Right renal cortex interstitium (tissue), 3 donors: ENCODE measurements at places on chromosomes 4 and X. TPM values are rescaled to one million over a fixed set of nuclear protein-coding genes. Genes with fewer than 3 reads are reported as not detected.

DNA sequence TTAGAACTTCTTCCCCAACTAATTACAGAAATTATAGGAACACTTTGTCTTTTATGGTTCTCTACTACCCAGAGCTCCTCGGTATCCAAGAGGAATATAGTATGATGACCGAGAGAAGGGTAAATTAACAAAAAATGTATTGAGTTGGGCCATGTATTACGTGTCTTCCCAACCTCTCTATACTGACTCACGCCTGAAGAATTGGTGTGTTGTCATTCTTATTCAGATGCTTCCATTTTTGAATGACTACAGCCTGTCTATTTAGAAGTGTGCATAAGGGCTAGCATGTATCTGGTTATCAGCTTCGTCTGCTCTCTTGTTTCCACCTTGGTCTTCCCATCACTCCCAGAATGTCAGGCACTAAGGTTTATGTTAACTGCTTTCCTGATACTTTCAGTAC, 24.5 kb upstream of the SCD5 start:
- DNase-seq, result no peak

- no peak for DNase-seq
Measured at GRCh38 chrX:145553702-145554101, 263.9 kb upstream of the SLITRK2 start.

GRCh38 chr4:52244848-52245247, 193.7 kb downstream of the SPATA18 start:
- no peak for DNase-seq

DNA sequence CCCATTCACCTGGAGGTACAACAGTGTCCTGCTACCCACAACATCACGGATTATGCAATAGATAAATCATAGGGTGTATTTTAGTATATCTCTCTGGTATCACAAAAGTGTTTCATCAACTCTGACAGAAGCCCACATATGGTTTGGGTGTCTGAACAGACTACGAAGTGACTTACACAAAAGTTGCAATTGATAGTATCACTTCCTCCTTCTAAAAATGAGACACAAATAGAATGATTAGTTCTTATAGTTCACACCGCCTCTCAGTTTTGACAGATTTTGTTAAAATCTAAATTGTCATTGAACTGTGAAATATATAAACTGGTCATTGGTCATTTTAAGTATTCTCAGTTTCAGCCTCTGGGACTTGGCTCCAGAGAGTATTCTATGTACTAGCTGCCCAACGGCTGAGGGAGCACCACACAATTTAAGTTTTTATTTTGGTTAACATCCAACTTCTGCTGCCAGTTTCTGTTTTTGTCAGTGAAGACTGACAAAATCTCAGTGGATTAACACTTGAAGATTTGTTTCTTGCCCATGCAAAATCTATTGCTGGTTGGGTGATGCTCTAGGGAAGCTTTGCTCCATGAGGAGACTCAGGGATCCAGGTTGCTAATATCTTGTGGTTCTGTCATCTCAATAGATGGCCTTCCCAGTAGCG, 113.8 kb upstream of the PUDP start:
- no peak for DNase-seq

The CNKSR2 gene
- polyA plus RNA-seq, result 1.3 TPM

The C4orf50 gene
- polyA plus RNA-seq, result 0.01 TPM

The USP51 gene
- 12.7 TPM for polyA plus RNA-seq

The SCOC gene
- 141 TPM for polyA plus RNA-seq

The UCP1 gene
- polyA plus RNA-seq, result 0.11 TPM
